ENCODE measurements at places on chromosomes 7 and 10.

DNA sequence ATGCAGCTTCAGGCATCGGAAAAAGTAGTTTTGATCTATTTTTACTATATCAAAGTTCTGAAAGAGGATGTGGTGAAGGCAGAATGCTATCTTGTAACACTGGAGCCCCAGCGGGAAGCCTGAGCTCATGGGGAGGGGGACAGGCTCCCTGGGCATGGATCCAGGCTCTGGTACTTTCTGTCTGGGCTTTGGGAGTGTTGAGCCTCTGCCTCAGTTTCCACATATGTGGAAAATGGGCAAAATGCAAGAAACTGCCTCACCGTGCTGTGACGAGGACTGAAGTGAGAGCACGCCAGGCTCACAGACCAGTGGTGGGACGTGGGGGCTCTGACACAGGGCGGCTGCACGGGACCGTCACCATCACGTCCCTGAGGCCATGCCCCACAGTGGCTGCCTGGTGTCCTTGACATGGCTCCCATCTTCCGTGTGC, 182.9 kb upstream of the SHH start:
- DNase-seq, result no peak

DNA sequence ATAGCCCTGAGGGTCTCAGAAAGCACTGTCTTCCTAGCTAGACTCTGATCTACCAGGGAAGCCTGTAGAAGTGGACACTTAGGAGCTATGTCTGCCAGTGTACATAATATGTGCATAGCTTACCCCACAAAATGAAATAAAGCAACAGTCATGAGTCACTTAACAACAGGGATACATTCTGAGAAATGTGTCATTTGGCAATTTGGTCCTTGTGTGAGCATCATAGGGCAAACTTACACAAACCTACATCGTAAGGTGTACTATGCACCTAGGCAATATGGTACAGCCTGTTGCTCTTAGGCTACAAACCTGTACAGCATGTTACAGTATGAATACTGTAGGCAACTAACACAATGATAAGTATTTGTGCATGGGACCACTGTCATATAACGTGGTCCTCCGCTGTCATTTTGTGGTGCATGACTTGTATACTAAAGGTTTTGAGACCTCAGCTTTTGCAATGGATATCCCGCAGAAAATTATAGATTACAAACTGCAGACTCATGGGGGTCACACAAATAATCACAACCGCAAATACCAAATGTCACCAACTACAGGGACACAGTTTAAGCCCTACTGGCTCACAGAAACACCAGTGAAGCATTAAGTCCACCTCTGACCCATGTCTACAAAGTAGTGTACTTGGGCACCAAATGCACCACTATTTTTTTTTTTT, 1.7 kb downstream of the URGCP start:
- no peak for DNase-seq

DNA sequence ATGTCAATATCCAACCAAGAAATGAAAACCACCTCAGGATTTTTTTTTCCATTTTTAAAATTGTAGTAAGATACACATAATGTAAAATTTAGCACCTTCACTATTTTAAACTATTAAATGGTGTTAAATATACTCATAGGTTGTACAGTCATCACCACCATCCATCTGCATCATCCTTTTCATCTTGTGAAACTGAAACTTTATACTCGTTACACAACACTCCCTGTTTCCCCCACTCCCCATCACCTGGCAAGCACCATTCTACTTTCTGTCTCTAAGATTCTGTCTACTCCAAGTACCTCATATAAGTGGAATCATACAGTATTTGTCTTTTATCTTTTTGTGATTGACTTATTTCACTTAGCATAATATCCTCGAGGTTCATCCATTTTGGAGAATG, 335.2 kb upstream of the NPSR1 start:
- no peak for DNase-seq

- no peak for DNase-seq
Measured at GRCh38 chr7:117048882-117049281, 95.6 kb downstream of the ST7 start.

GRCh38 chr10:23613900-23614299, 175.0 kb downstream of the OTUD1 start:
- no peak for DNase-seq

- no peak for DNase-seq
Measured at GRCh38 chr10:32687116-32687515, 241.2 kb downstream of the CCDC7 start.

- DNase-seq, result no peak
Measured at GRCh38 chr7:138127996-138128395, 51.7 kb downstream of the AKR1D1 start.

GRCh38 chr10:100782461-100783244, 37.3 kb downstream of the PAX2 start:
- DNase-seq, result no peak

GRCh38 chr7:13633857-13634256, 355.6 kb downstream of the ETV1 start:
- DNase-seq, result no peak

All from stimulated activated CD8-positive, alpha-beta memory T cell treated with anti-CD3 and anti-CD28 coated beads, Interleukin-7, amount 100 ng/mL, for 24 hours (primary cell).